ENCODE measurements at places on chromosomes 11 and 22. TPM values are rescaled to one million over a fixed set of nuclear protein-coding genes. Genes with fewer than 3 reads are reported as not detected.
A peak's percentile ranks its signal among the peaks of the same experiment; 100 is the strongest.

DNA sequence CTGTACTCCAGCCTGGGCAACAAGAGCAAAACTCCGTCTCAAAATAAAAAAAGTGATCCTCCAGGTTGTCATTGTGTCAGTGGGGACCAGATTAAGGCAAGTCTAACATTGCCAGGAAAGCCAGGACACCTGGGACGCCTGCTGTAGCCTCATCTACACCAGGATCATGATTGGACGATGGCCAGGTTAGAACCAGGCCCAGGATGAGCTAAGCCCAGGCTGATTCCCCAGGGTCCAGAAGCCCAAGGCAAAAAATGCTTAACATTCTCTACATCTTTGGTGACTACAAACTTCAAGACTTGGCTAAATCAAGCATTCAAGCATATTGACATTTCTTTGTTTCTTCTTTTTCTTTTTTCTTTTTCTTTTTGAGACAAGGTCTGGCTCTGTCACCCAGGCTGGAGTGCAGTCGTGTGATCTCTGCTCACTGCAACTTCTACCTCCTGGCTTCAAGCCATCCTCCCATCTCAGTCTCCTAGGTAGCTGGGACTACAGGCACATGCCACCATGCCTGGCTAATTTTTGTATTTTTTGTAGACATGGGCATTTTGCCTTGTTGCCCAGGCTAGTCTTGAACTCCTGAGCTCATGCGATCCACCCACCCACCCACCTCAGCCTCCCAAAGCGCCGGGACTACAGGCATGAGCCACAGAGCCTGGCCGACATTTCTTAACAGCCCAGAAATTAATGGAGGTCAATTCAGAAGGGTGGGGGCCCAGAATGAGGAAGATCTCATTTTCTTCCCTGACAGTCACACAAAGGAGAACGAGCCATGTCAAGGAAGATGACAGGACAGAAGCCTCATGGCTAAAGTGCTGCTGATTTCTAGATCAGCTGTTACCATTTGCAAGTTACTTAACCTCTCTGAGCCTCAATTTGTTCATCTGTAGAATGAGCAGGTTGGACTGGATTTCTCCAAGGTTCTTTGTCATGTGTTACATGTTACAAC is 12.5 kb upstream of the PTPRJ start:
- H3K27me3 ChIP-seq = no peaks in the 10 kb centered on the region
- no peaks in the 10 kb centered on the region for H3K4me1 ChIP-seq
- H3K36me3 ChIP-seq = no peaks in the 10 kb centered on the region
- no peak overlapping the region for H3K27ac ChIP-seq

DNA sequence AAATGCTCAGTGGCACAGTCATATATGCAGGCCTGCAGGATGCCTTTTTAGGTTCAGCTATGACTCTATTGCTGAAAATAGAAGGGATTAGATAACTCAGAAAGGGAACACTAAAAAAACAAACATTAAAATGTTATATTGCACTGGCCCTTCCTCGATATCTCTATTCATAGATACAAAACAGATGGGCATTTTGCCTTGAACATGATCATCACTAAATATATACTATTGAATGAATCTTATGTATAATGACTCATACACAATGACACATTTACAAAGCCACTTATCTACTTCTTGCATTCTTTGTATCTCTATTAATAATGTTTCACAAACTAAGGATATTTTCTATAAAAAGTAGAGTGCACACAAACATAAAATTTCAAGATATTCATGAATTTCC is 2352.8 kb upstream of the RAG2 start:
- DNase-seq = no peak
- no peaks in the 10 kb centered on the region for H3K4me1 ChIP-seq
- no peak overlapping the region for H3K27ac ChIP-seq
- no peaks in the 10 kb centered on the region for H3K27me3 ChIP-seq
- H3K36me3 ChIP-seq = no peaks in the 10 kb centered on the region

DNA sequence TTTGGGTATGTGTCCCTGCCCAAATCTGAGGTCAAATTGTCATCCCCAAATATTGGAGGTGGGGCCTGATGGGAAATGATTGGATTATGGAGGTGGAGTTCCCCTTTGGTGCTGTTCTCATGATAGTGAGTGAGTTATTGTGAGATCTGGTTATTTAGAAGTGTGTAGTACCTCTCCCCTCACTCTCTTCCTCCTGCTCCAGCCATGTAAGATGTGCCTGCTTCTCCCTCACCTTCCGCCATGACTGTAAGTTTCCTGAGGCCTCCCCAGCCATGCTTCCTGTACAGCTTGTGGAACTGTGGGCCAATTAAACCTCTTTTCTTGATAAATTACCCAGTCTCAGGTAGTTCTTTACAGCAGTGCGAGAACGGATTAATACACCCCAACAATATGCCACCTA is 9.0 kb downstream of the GAB2 start:
- no peak for DNase-seq
- H3K36me3 ChIP-seq = peaks cover 10% of the 10 kb centered on the region
- H3K27ac ChIP-seq = no peak overlapping the region

DNA sequence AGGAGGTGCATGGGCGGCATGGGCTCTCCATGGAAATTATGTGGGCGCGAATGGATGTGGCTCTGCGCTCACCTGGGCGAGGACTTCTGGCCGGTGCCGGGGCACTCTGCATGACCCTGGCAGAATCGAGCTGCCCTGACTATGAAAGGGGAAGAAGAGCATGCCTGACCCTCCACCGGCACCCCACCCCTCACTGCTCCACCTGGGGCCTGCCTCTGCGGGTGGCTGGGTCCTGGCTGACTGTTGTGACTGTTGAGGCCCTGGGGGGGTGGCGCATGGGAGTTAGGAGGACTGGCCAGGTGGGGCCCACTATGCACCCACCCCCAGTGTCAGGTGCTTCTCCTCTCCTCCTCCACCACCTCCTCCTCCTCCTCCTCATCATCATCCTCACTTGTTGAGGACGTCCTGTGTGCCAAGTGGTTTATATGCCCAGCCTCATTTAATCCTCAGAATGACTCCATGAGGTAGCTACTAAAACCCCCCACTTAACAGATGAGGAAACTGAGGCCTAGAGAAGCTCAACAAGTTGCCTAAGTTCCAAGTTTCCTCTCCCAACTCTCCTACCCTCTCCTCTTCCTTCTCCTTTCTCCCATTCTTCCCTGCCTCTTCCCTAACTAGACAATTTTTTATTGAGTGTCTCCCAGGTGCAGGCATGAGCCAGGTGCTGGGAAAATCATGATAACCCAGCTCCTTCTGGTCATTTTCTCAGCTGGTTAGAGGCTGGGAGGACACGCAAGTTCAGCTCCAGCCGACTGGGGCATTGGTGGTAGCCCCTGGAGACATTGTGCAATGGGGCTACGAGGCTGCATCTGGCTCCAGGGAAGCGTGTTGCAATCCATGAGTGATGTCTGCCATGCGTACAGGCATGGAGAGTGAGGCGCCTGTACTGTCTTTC is 2.3 kb downstream of the MYEOV start:
- H3K27me3 ChIP-seq = no peaks in the 10 kb centered on the region
- peaks cover 26% of the 10 kb centered on the region for H3K4me1 ChIP-seq
- peak overlapping the region; percentile 94 for H3K27ac ChIP-seq
- no peaks in the 10 kb centered on the region for H3K36me3 ChIP-seq
- no peak for DNase-seq

- no peaks in the 10 kb centered on the region for H3K27me3 ChIP-seq
- no peaks in the 10 kb centered on the region for H3K4me1 ChIP-seq
- no peak overlapping the region for H3K4me3 ChIP-seq
- no peak for DNase-seq
- no peak overlapping the region for H3K27ac ChIP-seq
- no peaks in the 10 kb centered on the region for H3K36me3 ChIP-seq
These were observed 73.9 kb downstream of the SCUBE1 start for GRCh38 chr22:43269246-43269645.

The TPBGL gene
- total RNA-seq = not detected

The NEFH gene
- not detected for total RNA-seq

The GRIK4 gene
- total RNA-seq = 0.45 TPM

The KMT5B gene
- 32.1 TPM for total RNA-seq

All from heart left ventricle (tissue), 16 donors.